Esophagus mucosa (tissue), 1 donor: ENCODE measurements at places on chromosomes 5 and 9.

GRCh38 chr5:54135042-54135441 is 175.3 kb downstream of the ARL15 start:
- ATAC-seq: no peak

DNA sequence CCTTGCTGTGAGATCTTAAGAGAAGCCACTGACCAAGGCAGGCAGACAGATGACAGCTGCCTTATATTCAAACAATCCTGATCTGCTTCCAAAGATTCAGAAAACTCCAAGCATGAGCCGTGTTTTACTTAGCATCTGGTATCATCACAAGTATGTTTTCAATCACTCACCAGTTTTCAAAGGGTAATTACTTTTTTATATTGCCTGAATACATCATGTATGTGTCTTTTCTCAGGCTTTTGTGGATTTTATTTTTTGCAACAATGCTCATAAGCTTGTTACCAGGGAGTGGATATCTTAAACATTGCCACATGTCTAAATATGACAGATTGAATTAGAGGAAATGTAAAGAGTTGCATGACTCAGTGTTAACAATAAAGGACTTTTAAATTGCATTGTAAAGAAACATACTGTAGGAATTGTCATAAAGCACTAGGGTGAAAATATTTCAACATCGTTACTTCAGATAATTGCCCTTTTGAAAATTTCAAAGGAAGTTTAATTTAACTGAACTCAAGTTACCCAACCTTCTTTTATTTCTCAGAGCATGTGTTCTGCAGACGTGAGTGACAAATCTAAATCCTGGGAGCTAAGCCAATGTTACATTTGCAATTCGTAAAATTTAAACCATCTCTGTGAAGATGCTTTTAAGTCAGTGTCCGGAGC is 326.1 kb downstream of the PLK2 start:
- ATAC-seq: peak; percentile 98

DNA sequence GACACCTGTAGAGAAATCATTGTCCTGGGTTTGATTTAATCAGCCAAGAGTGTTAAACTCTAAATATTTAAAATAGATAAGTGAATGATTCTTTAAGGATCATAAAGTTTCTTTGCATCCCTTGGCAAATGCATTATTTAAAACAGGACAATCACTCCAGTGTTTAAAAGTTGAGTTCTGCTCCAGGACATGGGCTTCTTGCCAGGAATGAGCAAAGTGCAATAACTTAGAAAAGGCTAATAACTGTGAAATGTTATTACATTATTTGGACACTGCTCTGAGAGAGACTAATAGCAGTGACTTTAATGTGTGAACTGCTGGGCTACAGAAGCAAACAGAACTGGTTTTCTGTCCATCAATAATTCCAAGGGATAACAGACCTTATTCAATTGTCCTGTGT is 283.3 kb downstream of the GABRB2 start:
- no peak for ATAC-seq

- no peak for ATAC-seq
Measured at GRCh38 chr5:96565582-96566265, 96.5 kb upstream of the CAST start.

DNA sequence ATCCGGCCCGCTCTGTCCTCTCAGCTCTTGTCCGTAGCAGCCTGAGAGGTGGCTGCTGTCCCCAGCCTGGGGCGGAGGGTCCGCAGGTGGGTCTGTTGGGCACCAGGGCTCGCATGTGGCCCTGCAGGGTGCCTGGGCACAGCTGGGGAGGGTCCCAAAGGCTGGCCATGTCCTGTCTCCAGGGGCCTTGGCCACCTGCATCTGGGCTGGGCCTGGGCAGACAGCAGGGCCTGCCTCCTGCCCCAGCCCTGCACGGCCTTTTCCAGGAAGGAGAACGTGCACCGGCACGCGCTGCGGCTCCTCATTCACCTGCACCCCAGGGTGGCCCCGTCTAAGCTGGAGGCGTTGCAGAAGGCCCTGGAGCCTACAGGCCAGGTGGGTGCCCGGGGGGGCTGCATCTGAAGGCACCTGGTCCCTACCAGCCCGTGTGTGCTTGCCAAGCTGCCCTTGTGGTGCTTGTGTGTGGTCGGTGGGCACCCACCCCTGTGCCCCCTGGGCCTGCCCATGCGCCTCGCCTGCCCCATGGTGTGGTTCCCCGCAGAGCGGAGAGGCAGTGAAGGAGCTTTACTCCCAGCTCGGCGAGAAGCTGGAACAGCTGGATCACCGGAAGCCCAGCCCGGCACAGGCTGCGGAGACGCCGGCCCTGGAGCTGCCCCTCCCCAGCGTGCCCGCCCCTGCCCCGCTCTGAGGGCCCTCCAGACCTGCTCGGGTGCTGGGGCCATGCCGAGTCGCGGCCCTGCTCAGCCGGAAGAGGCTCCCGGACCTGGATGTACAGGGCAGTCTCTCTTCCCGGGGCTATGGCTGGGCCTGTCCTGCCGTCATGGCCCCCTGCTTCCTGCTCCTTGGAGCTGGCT is 5.1 kb upstream of the TOR4A start:
- no peak for ATAC-seq

DNA sequence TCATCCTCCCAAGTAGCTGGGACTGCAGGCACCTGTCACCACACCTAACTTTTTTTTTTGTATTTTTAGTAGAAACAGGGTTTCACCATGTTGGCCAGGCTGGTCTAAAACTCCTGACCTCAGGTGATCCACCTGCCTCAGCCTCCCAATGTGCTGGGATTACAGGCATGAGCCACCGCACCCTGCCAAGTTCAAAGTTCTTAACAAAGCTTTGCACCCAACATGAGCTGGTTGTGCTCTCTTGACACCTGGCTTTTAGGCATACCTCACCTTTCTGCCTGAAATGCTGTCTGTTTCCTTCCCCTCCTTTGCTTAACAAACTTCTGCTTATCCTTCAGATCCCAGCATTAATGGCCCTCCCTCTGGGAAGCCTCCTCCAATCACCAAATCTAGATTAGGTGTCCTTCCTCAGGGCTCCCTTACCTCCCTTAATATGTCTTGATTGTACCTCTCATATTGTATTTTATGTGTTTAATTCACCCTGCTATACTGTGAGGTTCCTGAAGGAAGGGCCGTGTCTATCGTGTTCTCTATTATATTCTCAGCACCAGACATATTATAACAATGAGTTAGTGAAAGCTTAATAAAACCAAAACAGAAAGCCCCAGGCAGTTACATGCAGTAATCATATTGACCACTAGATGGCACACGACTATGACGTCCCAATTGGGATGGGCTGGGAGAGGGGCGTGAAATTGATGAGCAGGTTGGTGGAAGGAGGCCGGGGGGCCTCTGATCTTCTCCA is 62.9 kb upstream of the PPARGC1B start:
- peak; percentile 44 for ATAC-seq

- ATAC-seq: no peak
Measured at GRCh38 chr9:71210326-71210725, 88.9 kb upstream of the TRPM3 start.

- no peak for ATAC-seq
Measured at GRCh38 chr9:105978336-105978735, 284.0 kb downstream of the TMEM38B start.

DNA sequence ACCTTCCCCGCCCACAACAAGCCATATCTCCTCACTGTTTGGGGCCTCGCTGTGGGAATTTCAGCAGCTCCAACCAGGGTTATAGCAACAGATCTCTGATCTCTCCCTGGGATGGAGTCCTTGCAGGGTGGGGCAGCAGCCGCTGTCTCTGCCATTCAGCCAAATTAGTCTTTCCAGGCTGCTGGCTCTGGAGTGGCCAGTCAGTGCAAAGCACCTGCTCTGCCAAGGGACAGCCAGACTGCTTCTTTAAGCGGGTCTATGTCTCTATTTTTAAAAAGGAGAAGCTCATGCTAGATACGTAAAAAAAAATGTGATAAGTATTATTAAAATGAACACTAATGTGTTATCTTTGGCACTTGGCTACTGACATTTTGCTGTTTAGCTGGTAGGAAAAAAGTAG is 380.2 kb downstream of the CDH10 start:
- no peak for ATAC-seq

- ATAC-seq: no peak
Measured at GRCh38 chr5:20286512-20286911, 298.5 kb upstream of the CDH18 start.

DNA sequence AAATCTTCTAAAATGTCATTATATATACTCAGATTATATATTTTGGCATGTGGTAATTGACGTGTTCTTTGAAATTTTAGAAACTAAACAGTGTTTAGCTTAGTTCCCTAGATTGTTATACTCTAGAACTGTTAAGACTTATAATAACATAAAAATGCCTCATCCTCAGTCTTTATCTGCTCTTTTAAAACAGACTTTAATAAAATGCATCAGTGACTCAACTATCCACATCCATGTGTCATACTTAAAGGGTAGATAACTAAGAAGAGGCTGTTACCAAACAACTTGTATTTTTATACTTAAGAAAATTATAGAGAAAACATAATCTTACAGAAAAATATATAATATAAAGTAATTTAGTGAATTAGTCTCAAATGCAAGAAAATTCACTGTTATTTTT is 15.2 kb downstream of the NFIL3 start:
- ATAC-seq: no peak

DNA sequence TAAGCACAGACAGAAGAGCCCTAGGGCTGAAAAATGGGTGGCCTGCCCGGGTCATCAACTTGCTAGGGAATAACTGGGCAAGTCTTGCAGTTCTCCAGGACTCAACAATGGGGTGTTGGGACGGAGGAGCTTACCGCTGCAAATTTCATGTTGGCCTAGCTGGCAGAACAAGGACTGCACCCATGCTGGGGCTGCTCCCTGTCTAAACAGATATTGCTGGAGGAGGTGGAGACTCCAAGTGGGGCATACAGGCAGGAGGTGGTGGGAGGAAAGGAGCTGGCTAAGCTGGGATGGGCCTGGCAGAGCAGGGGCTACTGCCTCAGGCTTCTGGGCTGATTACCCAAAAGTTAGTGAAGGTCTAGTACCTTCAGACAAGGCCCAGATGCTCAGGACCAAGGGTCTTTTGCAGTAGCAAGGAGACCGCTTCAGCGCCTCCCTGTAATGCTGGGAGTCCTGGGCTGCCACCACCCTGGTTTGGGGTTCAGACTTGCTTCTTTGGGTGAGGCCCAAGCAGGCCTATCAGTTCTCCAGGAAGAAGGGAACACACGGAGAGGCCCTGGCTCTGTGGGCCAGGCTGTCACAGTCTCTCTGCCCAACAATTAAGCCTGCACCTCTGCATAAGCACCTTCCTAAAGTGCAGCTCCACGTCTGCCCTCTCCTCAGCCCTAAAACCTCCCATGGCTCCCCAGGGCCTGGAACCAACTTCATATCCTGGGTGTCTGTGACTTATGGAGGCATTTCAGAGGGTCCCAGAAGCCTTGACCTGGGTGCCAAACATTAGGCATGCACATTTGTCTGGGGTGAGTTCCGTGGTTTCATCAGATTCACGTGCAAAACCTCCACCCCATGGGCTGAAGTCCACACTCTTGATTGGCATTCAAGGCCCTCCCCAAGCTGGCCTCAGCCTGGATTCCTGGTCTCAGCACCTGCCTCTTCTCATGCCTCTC is 24.2 kb upstream of the KIF12 start:
- ATAC-seq: no peak

DNA sequence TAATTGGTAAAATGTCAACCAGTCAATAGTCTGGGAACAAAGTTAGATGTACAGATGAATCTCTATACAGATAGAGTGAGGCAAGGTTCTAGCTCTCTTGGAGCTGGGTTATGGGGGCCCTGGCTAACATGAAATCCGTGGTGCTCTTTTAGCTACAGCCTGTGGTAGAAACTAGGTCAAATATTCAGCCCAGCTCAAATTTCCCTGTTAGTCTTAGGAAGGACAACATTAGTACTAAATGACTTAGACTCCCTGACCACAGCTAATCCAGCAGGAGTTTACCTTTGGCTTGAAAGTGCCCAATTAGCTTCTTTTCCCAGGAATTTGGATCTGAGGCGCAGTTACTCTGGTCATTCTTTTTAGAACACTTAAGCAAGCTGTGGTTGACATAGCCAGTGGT is 170.5 kb downstream of the DMRTA1 start:
- ATAC-seq: no peak

- ATAC-seq: peak; percentile 62
Measured at GRCh38 chr9:112361601-112362000, 18.3 kb upstream of the HSDL2 start.

GRCh38 chr9:136840877-136841645 is 1.2 kb upstream of the AJM1 start:
- peak; percentile 2 for ATAC-seq

DNA sequence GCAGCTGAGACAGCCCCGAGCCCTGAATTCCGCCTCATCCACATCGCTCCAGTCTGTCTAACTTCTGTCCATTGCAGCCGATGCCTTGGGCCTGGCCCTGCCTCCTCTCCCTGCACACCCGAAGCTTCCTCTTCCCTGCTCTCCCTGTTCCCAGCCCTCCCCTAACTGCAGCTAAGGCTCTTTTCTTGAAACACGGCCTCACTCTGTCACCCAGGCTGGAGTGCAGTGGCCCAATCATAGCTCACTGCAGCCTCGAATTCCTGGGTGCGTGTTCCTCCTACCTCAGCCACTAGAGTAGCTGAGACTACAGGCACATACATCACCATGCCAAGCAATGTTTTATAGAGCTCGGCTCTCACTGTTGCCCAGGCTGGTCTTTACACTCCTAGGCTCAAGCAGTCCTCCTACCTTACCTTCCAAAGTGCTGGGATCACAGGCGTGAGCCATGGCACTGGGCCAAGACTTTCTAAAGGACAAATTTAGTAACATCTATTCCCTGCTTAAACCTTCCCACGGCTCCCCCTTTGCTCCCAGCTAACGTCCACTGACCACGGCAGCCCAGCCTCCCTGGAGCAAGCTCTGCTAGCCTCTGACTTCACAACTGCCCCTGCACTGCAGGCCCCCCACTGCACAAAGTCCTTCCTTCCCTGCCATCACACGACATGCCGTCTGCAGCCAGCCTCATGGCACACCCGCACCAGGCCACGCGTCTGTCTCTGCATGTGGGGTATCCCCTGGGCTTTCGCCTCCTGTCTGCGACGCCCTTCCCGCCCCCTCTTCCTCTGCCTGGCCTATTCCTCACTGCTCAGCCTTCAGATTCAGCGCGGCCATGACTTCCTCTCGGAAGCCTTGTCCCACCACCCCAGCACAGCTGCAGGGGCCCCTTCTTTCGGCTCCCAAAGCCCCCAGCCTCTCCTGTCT is 28.6 kb downstream of the LAMC3 start:
- no peak for ATAC-seq

- ATAC-seq: no peak
Measured at GRCh38 chr9:32728181-32728580, 55.2 kb upstream of the TMEM215 start.

DNA sequence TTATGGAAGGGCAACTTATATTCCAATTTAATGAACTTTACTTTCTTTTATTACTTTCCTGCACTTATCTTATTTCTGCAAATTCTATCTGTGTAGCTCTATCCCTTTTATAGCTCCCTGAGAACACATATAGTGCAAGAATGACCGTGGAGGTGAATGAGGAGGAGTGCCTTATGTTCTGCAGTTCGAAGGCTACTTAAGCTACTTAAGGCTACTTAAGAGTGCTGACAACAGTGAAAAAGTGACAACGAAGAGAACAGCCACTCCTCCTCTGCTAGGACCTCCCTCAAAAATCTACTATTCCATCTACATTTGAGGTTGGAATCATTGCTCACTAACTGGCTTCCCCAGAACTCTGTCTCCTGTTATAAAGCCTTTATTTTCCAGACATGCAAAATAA is 1365.7 kb upstream of the C9orf72 start:
- no peak for ATAC-seq
